ENCODE measurements at places on chromosomes 2 and 18.

DNA sequence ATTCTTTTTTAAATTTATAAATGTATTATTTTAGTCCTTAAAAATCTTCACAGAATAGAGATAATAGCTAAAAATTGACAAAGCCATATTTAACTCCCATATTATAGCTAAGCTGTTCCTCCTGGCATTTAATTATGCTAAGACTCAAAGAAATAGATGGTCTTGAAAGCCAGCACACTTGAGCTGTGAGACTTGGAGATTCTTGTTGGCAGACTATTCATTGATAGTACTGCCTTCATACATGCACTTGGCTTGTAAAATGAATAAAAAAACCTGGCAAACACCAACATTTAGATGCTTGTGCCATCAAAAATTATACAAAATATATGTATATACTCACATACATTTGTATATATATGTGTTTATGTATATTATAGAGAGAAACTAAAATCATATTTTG, 9.7 kb upstream of the LDAH start:
- no peak for DNase-seq

DNA sequence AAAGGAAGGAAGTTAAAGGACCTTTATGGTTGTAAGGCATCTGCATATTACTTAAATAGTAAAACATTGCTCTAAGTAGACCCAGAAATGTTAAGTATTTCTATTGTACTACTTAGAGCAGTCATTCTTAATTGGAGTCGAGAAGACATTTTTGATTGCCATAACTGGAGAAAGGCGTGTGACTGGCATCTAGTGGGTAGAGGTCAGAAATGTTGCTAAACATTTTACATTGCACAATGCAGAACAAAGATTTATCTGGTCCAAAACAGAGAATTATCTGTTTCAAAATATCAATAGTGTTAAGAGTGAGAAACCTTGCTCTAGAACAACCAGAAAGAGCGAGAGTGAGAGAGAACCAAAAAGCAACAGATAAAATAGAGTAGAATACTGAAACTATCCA, 23.3 kb upstream of the ROCK1 start:
- peak; percentile 70 for DNase-seq

- peak; percentile 62 for DNase-seq
Measured at GRCh38 chr18:38077229-38077628, 511.6 kb upstream of the CELF4 start.

GRCh38 chr18:70674896-70675295, 386.1 kb downstream of the SOCS6 start:
- DNase-seq = no peak

DNA sequence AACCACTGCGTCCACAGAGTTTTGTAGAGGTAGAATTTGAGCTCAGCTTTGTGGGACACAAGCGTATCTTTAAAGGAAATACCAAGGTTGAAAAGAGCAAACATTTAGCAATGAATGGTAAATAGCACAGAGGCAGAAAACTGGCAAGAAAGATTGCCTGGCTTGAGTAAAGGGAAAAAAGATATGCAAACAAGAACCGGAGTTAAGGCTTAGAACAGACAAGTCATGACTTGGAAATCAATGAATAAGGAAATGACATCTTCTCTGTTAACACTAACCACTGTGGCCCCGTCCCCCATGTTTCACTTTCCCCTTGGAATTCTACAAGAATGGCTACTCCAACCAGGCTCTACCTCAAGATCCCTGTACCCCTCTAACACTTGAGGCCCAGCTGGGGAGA, 3.8 kb downstream of the STAM2 start:
- DNase-seq = peak; percentile 7

DNA sequence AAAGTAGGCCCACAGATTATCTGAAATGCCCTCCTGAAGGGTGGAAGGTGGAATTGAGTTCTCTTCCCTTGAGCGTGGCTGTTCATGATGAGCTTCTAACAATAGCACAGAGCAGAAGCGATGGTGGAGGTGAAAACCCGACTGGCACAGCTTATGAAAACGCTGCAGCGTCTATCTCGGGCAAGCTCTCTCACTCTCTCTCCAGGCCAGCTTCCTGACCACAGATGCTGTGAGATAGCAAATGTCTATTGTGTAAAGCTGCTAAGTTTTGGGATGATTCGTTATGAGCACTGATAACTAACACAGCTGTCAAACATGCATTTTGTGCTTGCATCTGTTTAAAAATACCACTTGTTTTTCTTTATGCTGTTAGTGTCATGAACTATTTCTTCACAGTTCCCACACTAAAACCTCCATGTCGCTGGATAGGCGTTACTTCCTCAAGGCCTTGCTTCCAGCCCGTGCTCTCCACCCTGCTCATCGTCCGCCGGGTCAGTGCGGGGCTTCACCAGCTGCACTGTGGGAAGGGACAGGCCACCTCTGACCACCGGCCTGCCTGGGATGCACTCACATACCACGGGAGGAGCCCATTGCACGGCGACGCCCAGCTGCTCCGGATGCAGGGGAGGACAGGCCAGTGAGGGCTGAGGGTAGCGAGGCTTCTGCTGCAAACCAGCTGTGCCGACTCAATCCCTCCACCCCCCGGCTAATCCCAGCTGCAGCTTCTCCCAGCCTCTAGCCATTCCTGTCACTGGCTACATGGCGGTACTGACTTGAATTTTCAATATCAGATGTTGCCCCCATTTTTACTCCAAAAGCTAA, 60.0 kb upstream of the OTOS start:
- DNase-seq = peak; percentile 20
